Activated T-helper 1 cell treated with anti-CD3 and anti-CD28 coated beads, Interleukin-12 subunit alpha, Interleukin-12 subunit beta, Interleukin-2, Interleukin-4 antibody, amounts not matched to agents 30 ng/mL and 10 ng/mL and 1 ng/mL, durations not matched to agents 14 hours and 24 hours and 36 hours (primary cell): ENCODE measurements at places on chromosomes 12 and 14. TPM values are rescaled to one million over a fixed set of nuclear protein-coding genes. Genes with fewer than 3 reads are reported as not detected.

- no peak overlapping the region for H3K27ac ChIP-seq
- no peaks in the 10 kb centered on the region for H3K27me3 ChIP-seq
- H3K36me3 ChIP-seq: peaks cover 15% of the 10 kb centered on the region
- H3K4me3 ChIP-seq: no peak overlapping the region
- H3K4me1 ChIP-seq: no peaks in the 10 kb centered on the region
- no peak for DNase-seq
These were observed 26.9 kb downstream of the GSTZ1 start for GRCh38 chr14:77347751-77348150.

- peaks cover 2% of the 10 kb centered on the region for H3K27me3 ChIP-seq
- no peak overlapping the region for H3K27ac ChIP-seq
- no peaks in the 10 kb centered on the region for H3K36me3 ChIP-seq
- H3K4me3 ChIP-seq: no peak overlapping the region
- H3K4me1 ChIP-seq: no peaks in the 10 kb centered on the region
- DNase-seq: no peak
These were observed 62.6 kb downstream of the PDZRN4 start for GRCh38 chr12:41250748-41251147.

The OR4Q3 gene
- not detected in 2 replicates for total RNA-seq

DNA sequence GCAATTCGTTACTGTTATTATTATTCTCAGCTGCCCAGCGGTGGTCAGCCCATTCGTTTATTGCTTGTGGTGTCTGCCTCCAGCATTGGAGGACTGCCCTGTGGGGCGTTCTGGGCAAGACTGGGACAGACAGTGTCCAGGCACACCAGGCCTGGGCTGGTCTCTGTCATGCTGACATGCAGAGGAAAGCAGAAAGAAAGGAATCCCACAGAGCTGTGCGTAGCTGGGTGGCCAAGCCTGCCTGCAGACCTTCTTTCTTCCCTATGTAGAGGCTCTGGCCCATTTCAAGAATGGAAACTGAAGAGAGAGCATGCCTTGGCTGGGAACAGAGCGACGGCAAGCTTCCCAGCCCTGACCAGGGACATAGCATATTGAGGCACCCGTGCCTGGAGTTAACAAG, 525.3 kb upstream of the TBX3 start:
- H3K27me3 ChIP-seq: no peaks in the 10 kb centered on the region
- DNase-seq: no peak
- H3K27ac ChIP-seq: no peak overlapping the region

GRCh38 chr14:72154645-72155378, 222.6 kb downstream of the RGS6 start:
- H3K36me3 ChIP-seq: no peaks in the 10 kb centered on the region
- no peak overlapping the region for H3K27ac ChIP-seq
- DNase-seq: no peak
- H3K4me1 ChIP-seq: no peaks in the 10 kb centered on the region

GRCh38 chr14:24944800-24945199, 105.1 kb downstream of the STXBP6 start:
- no peak for DNase-seq
- no peaks in the 10 kb centered on the region for H3K36me3 ChIP-seq
- H3K4me1 ChIP-seq: no peaks in the 10 kb centered on the region

- peaks cover 13% of the 10 kb centered on the region for H3K4me1 ChIP-seq
- H3K4me3 ChIP-seq: peak overlapping the region; percentile 84
- peaks cover 2% of the 10 kb centered on the region for H3K36me3 ChIP-seq
These were observed 594 bp downstream of the TAMALIN start for GRCh38 chr12:52007158-52007921.

The LYZ gene
- total RNA-seq: not detected in 2 replicates

DNA sequence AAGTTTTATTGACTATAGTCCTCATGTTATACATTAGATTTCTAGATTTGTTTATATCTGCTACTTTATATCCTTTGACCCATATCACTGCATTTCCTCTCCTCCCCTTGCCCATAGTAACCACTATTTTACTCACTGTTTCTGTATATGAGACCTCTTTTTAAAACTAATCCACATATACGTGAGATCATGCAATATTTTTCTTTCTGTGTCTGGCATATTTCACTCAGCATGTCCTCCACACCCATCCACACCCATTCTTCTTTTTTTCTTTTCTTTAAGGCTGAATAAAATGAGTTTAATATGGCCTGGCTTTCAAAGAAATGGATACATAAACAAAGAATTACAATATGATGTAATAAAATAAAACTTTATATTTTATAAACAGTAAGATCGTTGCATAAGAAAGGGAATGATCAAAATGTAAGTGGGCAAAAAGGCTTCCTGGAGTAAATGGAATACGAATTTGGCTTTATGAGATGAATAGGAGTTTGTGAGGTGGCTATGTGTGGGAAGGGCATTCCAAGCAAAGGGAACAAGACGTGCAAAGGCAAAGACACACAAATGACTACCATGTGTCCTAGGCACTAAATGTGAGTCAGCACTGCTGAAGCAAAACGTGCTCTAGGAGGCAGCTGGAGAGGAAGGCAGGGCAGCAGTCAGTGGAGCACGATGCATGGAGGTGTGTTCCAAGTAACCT, 53.2 kb upstream of the HIF1A start:
- peaks cover 2% of the 10 kb centered on the region for H3K27me3 ChIP-seq
- peaks cover 9% of the 10 kb centered on the region for H3K36me3 ChIP-seq
- no peak overlapping the region for H3K27ac ChIP-seq
- no peak overlapping the region for H3K4me3 ChIP-seq
- H3K4me1 ChIP-seq: peaks cover 21% of the 10 kb centered on the region
- DNase-seq: no peak

DNA sequence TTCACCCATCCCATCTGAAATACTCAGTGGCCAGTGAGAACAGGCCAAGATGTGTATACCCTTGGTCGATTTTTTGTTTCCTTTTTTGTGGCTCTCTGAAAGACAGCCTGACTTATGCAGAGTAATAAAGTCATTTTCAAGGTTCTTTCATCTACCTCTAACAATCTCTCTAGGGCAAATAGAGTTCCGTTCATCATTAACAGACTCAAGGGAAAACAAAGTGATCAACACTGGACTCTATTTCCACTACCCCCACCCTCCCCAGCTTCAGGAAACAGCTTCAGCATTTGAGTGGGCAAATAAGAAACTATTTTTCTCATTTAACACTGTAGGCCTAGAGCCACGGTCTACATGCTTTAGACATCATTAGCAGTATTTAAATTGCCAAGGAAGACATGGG, 15.9 kb downstream of the PRKAB1 start:
- H3K27me3 ChIP-seq: no peaks in the 10 kb centered on the region
- H3K36me3 ChIP-seq: peaks cover 32% of the 10 kb centered on the region
- H3K27ac ChIP-seq: peak overlapping the region; percentile 80
- DNase-seq: no peak
- H3K4me3 ChIP-seq: no peak overlapping the region

The TBX5 gene
- total RNA-seq: not detected in 2 replicates

- no peaks in the 10 kb centered on the region for H3K4me1 ChIP-seq
- H3K4me3 ChIP-seq: no peak overlapping the region
- no peak overlapping the region for H3K27ac ChIP-seq
- peaks cover 8% of the 10 kb centered on the region for H3K27me3 ChIP-seq
These were observed 699.7 kb upstream of the TBX3 start for GRCh38 chr12:115383668-115384067.

GRCh38 chr12:102096855-102097254, 23.1 kb downstream of the NUP37 start:
- H3K4me3 ChIP-seq: no peak overlapping the region
- H3K4me1 ChIP-seq: peaks cover 16% of the 10 kb centered on the region
- no peak overlapping the region for H3K27ac ChIP-seq
- H3K27me3 ChIP-seq: no peaks in the 10 kb centered on the region
- peaks cover 23% of the 10 kb centered on the region for H3K36me3 ChIP-seq
- no peak for DNase-seq

DNA sequence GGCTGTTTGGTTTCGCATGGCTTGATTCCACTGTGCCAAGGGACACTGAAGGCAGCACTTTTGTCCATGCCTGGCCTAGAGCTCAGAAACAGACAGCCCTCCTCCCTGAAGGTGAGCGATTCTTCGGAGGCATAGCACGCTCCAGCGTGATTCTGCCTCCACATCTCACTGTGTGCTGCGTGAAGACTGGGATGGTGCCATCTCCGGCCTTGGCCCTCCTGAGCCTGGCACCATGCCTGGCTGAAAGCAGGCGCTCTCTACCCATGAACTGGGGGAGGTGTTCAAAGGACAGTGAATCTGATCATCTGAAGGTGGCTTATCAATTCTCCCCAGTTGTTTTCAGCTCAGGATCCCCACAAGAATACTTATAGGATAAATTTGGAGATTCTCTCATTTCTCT, 187.4 kb downstream of the TTC7B start:
- no peaks in the 10 kb centered on the region for H3K36me3 ChIP-seq
- peaks cover 2% of the 10 kb centered on the region for H3K27me3 ChIP-seq
- H3K27ac ChIP-seq: no peak overlapping the region
- no peaks in the 10 kb centered on the region for H3K4me1 ChIP-seq
- DNase-seq: no peak

The TAPBPL gene
- 34.1 and 34.3 TPM in 2 replicates for total RNA-seq

- H3K36me3 ChIP-seq: no peaks in the 10 kb centered on the region
- H3K27ac ChIP-seq: no peak overlapping the region
- no peaks in the 10 kb centered on the region for H3K27me3 ChIP-seq
- no peaks in the 10 kb centered on the region for H3K4me1 ChIP-seq
- H3K4me3 ChIP-seq: no peak overlapping the region
- DNase-seq: no peak
These were observed 610.9 kb downstream of the RERGL start for GRCh38 chr12:17478908-17479673.

GRCh38 chr12:39581592-39581991, 38.0 kb downstream of the ABCD2 start:
- no peak overlapping the region for H3K4me3 ChIP-seq
- DNase-seq: no peak
- H3K36me3 ChIP-seq: peaks cover 48% of the 10 kb centered on the region

The AICDA gene
- not detected in 2 replicates for total RNA-seq

DNA sequence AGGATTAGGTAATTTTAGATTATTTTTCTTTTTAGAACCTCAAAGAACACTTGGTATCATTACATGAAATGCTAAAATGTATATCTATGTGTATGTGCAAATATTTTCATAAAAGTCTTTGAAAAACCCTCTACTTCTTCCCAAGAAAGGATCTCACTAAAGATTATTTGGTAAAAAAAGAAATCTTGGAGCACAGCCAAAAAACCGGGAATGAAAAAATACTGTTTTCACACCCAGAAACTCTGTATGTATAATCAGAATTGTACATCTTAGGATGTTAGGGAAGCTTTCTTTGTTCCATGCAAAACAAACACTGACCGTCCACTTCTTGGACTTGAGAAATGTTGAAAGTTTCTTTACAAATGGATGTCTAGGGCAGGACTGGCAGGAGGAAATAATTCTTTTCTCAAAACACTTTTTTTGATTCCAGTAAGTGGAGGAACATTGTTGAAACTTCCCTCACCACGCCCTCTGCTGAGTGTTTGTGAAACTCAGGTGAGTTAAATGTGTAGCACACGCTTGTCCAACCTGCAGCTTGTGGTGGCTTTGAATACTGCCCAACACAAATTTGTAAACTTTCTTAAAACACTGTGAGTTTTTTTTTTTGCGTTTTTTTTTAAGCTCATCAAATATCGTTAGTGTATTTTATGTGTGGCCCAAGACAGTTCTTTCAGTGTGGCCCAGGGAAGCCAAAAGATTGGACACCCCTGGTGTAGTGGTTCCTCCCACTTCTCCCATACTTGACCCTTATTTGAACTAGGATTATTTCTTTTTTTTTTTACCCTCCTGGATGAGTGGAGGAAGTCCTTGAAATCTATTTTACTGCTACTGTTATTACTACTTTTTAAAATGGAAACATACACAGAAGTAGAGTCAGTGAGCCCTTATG, 26.6 kb downstream of the FBXO34 start:
- H3K4me3 ChIP-seq: peak overlapping the region; percentile 27
- no peaks in the 10 kb centered on the region for H3K27me3 ChIP-seq
- peak overlapping the region; percentile 69 for H3K27ac ChIP-seq
- H3K4me1 ChIP-seq: peaks cover 72% of the 10 kb centered on the region

DNA sequence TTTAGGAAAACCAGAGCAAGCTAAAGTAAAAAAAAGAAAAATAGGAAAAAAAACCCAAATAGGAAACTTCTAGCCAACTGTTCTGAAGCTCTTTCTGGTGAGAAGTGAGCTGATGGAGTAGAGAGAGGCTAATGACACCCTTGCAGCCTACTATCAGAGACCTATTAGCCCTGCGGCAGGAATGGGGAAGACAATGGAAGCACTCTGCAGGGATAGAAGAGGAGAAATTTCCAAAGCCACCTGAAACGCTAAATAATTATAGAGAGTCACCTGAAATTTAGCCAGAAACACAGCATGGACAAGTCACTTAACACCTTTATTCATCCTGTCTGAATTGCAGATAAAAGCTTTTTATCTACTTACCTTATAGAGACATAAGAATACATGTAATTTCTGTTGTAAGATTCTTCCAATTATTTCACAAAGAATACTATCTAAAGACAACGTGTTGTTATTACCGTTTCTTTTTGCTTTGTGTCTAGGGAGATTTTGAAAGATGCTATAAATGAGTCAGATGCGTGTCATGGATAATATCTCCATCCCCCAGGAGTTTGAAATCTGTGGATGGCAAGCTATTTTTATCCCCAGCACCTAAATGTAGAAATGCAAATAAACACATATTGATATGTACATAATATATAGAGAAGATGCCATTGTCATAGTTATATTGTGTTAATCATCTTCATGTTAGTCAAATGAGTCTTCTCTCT, 138.6 kb downstream of the TPH2 start:
- H3K4me3 ChIP-seq: no peak overlapping the region
- no peaks in the 10 kb centered on the region for H3K27me3 ChIP-seq
- no peaks in the 10 kb centered on the region for H3K36me3 ChIP-seq
- no peaks in the 10 kb centered on the region for H3K4me1 ChIP-seq
- no peak overlapping the region for H3K27ac ChIP-seq

- no peak overlapping the region for H3K27ac ChIP-seq
- H3K4me1 ChIP-seq: peaks cover 6% of the 10 kb centered on the region
- H3K36me3 ChIP-seq: peaks cover 11% of the 10 kb centered on the region
- no peaks in the 10 kb centered on the region for H3K27me3 ChIP-seq
- no peak overlapping the region for H3K4me3 ChIP-seq
These were observed 156.6 kb upstream of the BTG1 start for GRCh38 chr12:92302041-92302829.

DNA sequence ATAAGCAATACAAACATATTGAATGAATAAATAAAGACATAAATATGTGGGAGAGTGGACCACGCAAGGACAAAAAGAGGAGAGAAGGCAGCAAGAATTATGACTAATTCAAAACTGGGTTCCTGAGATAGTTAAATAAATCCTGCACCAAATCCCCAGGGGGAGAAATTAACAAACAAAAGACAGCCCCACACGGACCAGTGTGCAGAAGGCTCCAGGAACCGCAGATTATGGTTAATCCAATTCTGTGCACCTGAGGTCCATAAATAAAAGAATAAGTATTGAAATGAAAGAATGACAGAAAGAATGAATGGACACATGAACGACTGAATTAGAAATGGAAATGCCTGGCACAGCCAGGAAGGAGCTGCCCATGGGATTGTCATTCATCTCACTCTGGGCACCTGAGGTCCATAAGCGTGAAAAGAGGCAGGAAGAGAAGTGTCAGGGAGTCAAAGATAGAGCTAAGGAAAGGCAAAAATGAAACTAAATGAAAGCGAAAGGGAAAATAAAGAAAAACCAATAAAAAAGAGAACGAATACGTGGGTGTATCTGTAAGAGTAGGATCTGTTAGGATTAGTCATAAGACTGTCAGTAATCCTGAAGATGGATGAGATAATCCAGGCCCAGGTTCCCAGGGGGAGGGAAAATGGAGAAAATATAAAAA, 23.3 kb downstream of the MEG3 start:
- H3K27ac ChIP-seq: no peak overlapping the region
- DNase-seq: no peak
- H3K4me3 ChIP-seq: no peak overlapping the region
- no peaks in the 10 kb centered on the region for H3K27me3 ChIP-seq

The TAS2R14 gene
- 2.8 and 2.9 TPM in 2 replicates for total RNA-seq

The NRXN3 gene
- not detected in 2 replicates for total RNA-seq
